ENCODE measurements at places on chromosomes 1 and 21.

DNA sequence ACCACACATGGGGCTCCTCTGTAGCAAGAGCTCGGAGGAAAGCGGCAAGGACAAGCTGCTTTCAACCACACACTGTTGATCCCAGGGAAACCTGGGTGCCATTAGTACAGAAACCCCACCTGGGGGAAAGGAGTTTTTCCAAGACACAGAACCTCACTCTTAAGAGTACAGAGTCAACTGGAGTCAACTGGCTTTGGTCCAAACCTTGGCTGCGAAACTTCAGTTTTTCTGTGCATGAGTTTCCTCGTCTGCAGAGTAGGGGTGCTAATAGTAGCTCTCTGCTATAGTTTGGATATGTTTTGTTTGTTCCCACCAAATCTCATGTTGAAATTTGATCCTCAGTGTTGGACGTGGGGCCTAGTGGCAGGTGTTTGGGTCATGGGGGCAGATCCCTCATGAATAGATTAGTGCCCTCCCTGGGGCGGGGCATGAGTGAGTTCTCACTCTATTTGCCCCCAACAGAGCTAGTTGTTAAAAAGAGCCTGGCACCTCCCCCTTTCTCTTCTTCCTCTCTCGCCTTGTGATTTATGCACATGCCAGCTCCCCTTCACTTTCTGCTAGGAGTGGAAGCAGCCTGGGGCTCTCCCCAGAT lies 161.1 kb downstream of the PIGK start:
- no peak for DNase-seq

- DNase-seq = no peak
Measured at GRCh38 chr1:40798366-40799281, 15.0 kb downstream of the KCNQ4 start.

GRCh38 chr1:47931395-47931794 lies 65.8 kb downstream of the TRABD2B start:
- no peak for DNase-seq

- no peak for DNase-seq
Measured at GRCh38 chr1:14377386-14377785, 221.1 kb upstream of the KAZN start.

DNA sequence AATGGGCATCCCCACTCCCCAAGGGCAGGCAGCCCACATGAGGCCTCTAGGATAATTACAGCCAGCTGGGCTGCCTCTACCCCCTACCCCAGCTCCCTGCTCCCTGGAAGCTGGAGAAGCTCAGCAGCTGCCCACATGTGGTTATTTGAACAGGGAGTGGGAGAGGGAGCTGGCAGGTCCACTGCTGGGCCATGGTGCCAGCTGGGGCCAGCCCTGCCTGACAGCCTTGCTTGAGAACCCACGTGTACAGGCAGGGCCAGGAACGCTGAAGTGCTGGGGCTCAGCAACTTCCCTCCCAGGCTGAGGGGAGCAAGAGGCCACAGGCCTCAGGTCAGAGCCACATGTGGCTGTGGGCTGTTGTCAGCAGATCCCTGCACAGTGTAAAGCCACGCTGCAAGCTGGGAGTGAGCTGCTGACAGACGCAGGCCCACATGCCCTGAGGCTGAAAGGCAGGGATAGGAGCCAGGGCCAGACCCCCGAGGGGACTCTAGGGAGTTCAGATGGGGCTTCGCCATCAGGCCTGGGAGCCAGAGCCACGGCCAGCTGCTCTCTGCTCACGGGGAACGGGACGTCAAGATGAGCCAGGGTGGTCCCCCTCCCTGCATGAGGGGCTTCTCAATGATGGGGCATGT lies 129.0 kb downstream of the SYF2 start:
- DNase-seq = no peak

GRCh38 chr1:16385659-16386453 lies 18.8 kb downstream of the SZRD1 start:
- no peak for DNase-seq

- DNase-seq = peak; percentile 73
Measured at GRCh38 chr1:7300893-7301663, 470.0 kb upstream of the VAMP3 start.

GRCh38 chr1:227893949-227894721 lies 53.6 kb downstream of the WNT9A start:
- DNase-seq = no peak

DNA sequence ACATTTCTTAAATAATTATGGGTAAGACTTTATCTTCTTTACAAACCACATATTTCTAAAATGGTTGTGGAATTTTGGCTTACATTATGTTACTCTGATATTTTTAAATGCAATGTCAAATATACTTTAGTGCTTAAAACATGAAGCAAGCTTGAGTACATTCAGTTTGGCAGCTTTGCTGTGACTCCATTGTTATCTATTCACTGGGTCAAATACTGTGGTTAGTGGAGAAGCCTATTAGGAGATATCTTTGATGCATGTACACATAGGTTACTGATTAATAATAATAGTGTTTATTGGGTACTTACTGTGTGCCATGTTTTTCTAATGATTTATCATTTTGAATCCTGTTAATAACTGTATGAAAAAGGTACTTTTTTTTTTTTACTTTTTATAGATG lies 520.4 kb upstream of the B3GALT2 start:
- DNase-seq = no peak

DNA sequence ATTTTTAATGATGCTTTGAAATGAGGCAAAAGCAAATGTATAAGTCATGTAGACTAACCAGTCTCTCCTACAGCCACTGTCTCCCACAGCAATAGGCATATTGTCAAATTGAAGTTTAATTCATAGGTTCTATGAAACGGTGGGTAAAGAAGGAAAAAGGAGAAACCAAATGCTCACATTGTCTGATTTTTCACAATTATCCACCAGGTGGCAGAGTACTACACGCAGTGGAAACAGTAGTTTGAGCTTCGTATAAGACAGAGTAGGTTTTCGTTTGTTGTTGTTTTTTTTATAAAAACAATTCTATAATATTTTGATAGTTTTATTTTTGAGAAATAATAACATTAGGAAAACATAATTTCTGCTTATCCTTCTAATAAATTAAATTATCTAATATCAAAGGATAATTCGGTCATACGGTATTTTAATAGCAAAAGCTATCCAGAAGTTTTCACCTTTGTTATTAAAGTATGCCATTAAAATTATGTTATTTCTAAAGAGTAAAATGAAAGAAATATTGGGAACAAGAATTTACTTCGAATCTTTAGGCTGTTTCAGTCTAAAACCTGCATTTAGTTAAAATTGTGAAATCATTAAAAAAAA lies 39.1 kb downstream of the TYW3 start:
- peak; percentile 49 for DNase-seq

- DNase-seq = peak; percentile 24
Measured at GRCh38 chr1:234776876-234777855, 167.2 kb upstream of the IRF2BP2 start.

DNA sequence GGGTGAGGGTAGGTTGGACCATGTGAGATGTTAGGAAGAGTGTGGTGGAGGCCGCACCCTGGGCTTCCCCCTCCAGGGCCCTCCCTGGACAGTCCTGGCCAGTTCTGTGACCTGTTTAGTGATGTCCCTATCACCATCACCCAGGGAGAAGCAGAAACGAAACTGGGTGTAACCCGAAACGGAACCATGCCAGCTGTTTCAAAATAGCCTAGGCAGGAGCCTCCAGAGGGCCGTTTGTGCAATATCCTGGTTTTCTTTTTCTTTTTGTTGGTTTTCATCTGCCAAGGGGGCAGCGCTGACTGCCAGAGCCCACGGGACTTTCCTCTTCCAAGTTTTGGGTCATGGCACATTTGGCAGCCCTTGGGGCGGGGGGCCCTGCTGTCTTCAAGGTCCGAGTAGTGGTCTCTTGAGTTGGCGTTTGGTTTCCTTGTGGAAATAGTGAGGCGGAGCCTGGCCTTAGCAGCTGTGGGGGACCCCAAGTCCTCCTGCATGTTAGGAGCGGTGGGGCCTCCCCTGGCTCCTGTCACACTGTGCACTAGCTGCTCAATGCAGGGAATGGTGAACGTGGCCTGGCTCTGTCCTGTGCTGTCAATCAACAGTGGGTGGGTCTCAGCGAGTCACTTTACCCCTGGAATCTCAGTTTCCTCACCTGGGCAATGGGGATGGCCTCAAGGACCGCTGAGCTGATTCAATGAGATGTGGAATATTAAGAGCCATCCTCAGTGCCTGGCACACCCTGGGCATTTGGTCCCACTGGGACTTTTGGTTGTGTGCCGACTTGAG lies 90.7 kb downstream of the ARHGEF10L start:
- no peak for DNase-seq

DNA sequence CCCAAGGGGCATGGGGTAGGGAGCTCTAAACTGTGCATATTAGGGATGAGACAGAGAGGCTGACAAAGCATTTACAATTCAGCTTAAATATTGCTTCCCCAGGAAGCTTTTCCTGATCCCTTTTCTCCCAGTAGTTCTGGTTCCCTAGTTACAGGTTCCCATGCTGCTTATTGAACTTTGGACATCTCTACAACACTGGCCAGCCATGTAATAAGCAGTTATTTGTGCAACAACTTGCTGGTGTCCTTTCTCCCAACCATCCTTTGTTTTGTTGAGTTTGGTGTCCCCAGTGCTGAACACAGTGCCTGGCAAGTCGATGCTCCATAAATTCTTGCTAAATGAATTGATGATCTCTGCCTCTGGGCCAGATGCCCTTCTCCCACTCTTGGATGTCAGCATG lies 80.6 kb downstream of the PLXNA2 start:
- DNase-seq = peak; percentile 80

DNA sequence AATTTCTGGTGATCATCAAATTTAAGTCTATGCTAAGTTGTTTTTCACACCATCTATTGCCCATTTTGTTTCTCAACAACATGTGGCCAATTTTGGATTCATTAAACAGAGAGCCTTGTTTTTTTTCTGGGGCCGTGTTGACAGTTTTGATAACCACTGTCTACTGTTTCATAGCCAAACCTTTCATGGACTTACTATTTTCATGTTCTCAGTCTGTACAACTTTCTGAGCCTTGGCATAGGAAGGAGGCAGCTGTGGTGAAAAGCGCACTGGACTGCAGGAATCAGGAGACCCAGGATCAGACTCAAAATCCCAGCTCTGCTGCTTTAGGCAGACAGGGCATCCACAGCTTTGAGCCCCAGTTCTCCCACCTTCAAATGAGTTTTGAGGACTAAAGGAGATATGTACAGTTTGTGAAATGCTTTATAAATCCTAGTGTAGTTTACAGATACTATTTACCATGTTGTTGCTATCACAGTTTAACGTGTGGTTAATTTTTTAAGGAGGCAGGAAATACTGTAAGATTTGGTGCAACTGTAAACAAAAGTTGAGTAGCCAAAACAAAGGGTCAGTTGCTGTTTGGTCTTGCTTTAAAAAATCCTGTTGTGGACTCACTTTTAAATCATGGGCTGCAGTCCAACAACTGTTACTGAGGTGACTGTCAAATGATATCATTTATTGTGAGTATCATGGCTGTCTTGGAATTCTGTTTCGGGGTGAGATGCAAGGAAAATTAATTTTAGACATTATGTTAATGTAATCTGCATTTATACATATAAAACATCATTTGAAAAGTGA lies 2.9 kb downstream of the MACO1 start:
- no peak for DNase-seq

GRCh38 chr1:7052701-7053100 lies 267.4 kb downstream of the CAMTA1 start:
- DNase-seq = no peak

GRCh38 chr1:40837601-40838000 lies 24.6 kb downstream of the CITED4 start:
- no peak for DNase-seq

DNA sequence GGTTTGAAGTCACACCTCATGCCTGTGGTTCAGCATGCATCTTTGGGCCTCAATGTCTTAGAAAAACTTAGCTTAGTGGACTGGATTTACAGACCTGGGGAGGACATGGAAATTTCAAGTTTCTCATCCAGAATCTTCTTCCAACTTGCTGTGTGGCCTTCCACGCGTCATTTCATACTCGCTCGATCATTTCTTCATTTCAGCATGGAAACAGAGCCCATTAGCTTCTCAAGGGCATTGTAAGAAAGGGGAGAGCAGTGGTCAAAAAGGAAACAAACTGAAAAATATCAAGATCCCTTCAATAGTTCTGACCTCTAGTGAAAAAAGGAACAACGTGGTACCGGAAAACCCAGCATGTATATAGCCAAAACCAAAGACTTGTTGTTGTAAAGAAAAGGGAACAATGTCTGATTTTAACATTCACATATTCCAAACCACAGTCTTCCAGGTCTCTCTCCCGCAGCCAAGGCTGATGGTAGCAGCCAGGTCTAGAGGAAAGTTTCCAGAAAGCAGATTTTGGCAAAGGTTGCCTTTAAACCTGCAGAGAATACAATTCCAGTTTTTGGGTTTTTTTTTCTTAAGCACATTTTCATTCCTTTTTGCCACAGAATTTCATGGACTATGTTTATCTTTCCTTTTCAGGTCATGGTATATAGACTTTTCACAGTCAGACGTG lies 97.0 kb upstream of the CDC42BPA start:
- DNase-seq = no peak

GRCh38 chr1:1540818-1541628 lies 599 bp upstream of the TMEM240 start:
- DNase-seq = no peak

DNA sequence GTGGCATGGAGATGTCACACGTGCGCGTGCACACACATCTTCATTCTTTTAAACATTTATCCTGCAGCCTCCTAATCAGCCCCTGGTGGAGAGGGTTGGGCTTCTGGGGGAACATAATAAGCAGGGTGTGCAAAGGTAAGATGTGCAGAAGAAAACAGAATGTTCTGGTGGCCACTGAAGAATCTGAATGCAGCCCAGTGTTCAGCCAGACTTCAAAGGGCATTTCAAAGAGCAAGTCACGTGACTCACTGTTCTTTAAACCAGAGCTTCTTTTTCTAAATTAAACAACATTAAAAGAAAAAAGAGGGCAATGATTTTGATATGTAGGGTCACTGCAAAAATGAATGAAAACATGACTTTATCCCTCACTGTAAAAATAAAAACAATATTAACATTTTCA lies 89.8 kb downstream of the ABCA4 start:
- no peak for DNase-seq

- DNase-seq = no peak
Measured at GRCh38 chr1:77513839-77514763, 168.4 kb downstream of the ZZZ3 start.

DNA sequence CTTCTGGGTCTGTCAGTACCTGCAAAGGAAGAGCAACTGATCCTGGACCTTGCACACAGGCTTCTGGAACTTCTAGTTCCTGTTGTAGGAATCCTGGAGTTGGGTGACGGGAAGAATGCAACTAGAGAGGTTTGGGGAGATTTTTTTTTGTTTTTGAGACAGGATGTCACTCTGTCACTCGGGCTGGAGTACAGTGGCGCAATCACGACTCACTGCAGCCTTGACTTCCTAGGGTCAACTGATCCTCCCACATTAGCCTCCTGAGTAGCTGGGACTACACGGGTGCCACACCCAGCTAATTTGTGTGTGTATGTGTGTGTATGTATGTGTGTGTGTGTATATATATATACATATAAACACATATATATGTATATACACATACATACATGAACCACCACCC lies 18.8 kb downstream of the ENTREP3 start:
- DNase-seq = no peak

- DNase-seq = peak; percentile 63
Measured at GRCh38 chr1:23424293-23425192, at the start of gene TCEA3. TSS of gene TCEA3 (minus strand) at chr1:23424748. CDS start at chr1:23424633, 115 bp downstream.

- peak; percentile 25 for DNase-seq
Measured at GRCh38 chr1:91885213-91885715, 687 bp downstream of the TGFBR3 start.

GRCh38 chr21:27026501-27026900 lies 59.6 kb upstream of the ADAMTS5 start:
- no peak for DNase-seq
